ENCODE measurements at places on chromosomes 3 and 15. TPM values are rescaled to one million over a fixed set of nuclear protein-coding genes. Genes with fewer than 3 reads are reported as not detected.

- peaks cover 20% of the 10 kb centered on the region for H3K36me3 ChIP-seq
- H3K27me3 ChIP-seq: no peaks in the 10 kb centered on the region
- peaks cover 5% of the 10 kb centered on the region for H3K4me1 ChIP-seq
- H3K27ac ChIP-seq: peak overlapping the region; percentile 25
- no peak overlapping the region for H3K4me3 ChIP-seq
Observed at GRCh38 chr3:143060906-143061305, 58.7 kb upstream of the CHST2 start.

- DNase-seq: peak; percentile 42
- H3K36me3 ChIP-seq: peaks cover 14% of the 10 kb centered on the region
- H3K4me3 ChIP-seq: no peak overlapping the region
- H3K27ac ChIP-seq: peak overlapping the region; percentile 10
- H3K27me3 ChIP-seq: no peaks in the 10 kb centered on the region
Observed at GRCh38 chr15:64527263-64527984, 67.0 kb downstream of the ZNF609 start.

GRCh38 chr15:35166730-35167359 is 81.8 kb upstream of the NANOGP8 start:
- no peak overlapping the region for H3K27ac ChIP-seq
- H3K4me1 ChIP-seq: no peaks in the 10 kb centered on the region
- DNase-seq: no peak
- H3K27me3 ChIP-seq: no peaks in the 10 kb centered on the region
- no peaks in the 10 kb centered on the region for H3K36me3 ChIP-seq
- no peak overlapping the region for H3K4me3 ChIP-seq

The ACOX2 gene
- 4.3 TPM for total RNA-seq
